ENCODE measurements at places on chromosomes 3 and 15.
A peak's percentile ranks its signal among the peaks of the same experiment; 100 is the strongest.

GRCh38 chr3:129658110-129658843 is 51.8 kb upstream of the PLXND1 start:
- no peak for DNase-seq

DNA sequence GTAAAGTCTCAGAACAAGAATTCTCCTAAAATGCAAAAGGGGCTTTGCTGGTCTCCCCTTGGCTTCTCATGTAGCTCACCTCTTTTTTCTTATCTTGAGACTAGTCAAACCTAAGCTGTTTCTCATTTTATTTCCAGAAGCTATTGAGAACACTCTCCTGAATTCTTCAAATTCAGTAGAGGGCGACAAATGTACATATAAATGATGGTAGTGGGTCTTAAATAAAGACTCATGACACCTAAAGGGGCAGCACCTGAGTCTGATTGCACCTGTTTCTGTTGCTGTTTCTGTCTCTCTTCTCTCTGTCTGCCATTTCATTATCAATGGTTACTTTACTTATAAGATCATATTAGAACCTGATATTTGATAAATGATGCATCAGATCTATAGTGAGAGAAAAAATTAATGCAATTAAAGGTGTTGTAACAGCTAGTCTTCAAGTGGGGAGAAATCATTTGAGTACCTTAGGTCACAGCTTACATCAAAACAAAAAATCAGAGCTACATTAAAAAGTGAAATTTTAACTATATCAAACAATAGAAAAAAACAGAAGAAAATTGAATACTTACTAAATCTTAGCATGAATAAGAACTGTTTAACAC is 7.0 kb downstream of the ADIPOQ start:
- DNase-seq = peak; percentile 52

DNA sequence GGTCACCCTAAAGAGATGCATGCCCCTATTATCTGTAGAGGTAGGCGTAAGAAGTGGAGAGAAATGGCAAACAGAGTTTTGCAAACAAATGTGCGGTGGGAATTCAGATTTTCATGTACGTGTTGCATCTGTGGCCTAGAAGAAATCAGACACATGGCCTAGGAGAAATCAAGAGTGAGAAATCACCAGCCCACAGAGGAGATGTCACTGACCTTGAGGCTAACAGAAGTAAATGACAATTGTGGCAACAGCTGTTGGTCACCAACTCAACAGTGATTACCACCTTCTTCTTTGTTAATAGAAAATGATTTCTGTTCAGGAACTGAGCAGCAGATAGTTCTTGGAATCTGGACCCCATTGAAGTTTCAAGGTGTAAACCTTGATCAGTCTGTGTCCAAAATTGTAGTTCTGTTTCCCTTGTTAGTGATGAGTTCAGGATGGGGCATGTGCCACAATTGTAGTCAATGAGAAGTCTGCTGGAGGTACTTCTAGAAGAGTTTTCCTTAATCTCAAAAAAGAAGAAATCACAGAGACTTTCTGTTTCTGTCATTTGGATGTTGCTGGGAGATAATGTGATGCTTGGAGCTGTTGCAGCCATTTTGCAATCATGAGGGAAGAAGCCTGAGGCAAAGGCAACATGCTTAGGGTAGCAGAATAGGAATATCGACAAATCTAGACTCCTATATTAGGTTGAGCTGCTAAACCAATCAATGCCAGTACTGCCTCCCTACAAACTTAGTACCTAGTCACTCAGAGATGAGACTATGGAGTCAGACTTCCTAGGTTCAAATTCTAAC is 34.3 kb upstream of the RFTN1 start:
- no peak for DNase-seq

GRCh38 chr15:55574096-55574495 is 14.0 kb downstream of the PYGO1 start:
- no peak for DNase-seq

DNA sequence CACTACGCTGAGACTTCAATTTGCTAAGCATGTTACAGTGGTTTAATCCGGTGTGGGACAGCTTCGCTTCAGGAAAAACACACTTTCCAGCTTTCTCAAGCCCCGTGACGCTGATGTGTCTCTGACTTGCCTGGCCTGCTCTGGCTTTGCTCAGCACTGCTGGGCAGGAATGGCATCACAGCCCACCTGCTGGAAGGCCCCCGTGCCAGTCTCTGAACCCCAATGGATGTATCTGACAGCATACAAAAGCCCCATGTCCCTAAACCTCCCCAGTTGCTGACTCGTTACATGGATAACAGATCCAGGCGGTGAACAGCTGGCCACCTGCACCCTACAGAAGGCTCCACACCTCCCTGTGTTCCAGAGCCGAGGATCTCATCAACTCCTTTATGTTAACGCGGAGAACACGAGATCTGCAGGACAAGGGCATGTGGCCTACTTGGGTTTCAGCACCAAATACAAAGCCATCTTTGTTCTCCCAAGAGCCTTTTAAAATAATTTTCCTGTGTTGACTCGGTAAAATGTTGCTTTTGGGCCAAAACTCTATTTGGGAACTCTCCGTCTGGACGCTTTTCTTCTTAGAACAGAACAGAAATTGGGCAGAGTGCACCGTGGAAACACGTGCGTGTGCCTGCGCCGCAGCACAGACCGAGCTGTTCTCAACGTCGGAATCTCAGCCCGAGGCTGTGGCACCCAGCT is 61.4 kb downstream of the ATP10A start:
- DNase-seq = no peak

DNA sequence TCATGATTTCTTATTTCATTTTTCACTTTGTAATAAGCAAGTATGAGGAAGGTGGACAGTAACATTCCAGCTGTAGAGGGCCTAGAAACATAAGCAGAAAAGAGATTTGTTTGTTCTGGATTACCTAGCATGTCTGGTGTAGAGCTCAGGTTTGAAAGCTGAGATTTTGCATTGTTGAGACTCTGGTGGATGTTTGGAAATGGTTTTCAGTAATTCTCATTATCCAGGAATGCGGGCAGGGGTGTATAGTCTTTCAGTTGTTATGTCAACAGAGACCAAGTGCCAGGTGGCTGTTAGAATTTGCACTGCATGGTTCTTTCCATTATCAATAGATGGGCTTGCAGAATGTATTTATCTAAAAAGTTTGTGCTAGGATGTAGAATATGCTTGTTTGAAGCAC is 10.9 kb downstream of the GPD1L start:
- DNase-seq = no peak

DNA sequence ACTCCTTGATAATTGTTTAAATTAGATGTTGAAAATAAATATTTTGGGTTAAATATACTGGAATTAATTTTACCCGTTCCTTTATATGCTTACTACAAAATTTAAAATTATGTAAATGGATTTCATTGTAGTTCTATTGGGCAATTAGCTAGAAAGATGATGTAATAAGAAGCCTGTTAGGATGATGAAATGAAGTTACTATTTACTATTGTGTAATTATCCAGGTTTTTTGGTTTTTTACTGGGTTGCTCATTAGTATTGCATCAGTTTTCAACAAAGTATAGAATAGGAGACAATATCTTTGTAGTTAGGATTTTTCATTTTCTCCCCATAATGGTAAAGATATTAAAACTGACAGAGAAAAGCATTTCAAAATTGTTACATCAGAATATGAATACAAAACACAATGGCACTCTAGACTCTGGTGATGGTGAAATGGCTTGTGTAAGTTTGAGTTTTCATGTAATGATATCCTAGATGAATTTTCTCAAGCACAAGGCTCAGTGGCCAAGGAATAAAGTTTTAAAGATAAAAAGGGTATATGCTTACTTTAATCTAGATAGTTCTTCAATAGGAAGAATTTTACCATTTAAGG is 222.0 kb downstream of the P3H2 start:
- DNase-seq = no peak

DNA sequence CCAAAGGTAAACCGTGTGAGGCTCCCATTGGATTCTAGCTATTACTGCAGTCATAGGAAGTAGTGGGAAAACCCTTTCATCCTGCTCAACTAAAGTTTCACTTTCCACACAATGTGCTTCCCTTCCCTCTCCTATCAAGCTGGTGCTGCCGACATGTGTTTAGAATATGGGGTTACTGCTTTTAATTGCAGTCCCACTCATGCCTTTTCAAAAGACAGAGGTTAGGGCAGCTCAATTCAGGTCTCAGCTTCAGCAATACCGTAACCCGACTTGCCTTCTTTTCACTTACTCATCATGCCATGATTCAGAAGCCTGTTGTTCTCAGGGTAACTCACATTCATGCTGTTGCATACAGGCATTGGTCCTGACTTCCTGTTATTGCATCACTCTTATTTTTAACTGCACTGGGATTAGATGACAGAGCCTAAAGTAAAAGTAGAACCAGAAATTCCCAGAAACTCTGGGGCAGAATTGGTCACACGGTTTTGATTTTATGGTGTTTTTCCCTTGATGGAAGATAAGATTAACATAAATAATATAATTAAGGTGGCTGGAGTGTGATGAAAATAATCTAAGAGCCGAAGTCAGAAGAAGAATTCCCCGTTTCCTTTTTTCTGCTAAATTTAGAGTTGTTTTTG is 45.7 kb downstream of the C2CD4B start:
- DNase-seq = no peak

DNA sequence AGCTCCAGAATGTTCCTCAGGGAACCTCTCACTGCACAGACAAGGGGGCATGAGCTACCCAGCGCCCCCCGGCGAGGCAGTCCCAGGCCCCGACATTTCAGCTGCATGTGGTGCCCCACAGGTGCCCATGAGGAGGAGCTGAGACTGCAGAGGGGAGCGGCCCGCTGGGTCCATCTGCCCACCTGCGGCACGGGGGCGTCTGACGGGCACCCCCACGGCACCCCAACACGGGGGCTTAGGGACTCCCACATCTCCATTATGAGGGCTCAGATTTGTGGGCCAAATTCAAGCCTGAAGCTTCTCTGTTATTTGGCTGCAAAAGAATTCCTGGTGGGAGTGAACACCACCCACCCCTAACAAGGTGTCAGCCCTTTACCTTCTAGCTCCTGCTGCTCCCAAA is 258.4 kb downstream of the UACA start:
- DNase-seq = no peak

- no peak for DNase-seq
These were observed 12.1 kb downstream of the LACTB start for GRCh38 chr15:63133786-63134185.

GRCh38 chr3:16132928-16133327 is 41.6 kb upstream of the GALNT15 start:
- no peak for DNase-seq

GRCh38 chr3:172989373-172989772 is 151.7 kb downstream of the SPATA16 start:
- DNase-seq = no peak

- DNase-seq = no peak
These were observed 109.4 kb upstream of the FGF7 start for GRCh38 chr15:49313650-49314049.

DNA sequence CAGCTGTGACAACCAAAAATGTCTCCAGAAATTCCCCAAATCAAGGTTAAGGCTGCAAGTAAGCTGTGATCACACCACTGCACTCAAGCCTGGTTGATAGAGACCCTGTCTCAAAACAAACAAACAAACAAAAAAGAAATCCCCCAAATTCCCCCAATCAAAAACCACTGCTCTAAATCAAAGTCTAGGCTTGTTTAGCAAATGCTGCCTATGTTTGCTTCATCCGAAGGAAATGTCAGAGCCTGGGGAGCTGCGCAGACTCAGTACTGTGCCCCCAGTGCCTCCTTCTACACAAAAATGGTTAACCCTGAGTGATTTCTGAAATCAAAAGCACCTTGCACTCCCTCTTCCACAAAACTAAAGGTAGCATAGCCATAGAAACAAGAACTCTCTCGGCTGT is 13.4 kb downstream of the IL17RD start:
- DNase-seq = no peak

- peak; percentile 82 for DNase-seq
These were observed 753 bp downstream of the ITGB5 start for GRCh38 chr3:124886168-124887056.

- no peak for DNase-seq
These were observed 246.7 kb downstream of the MCTP2 start for GRCh38 chr15:94477913-94478553.

- no peak for DNase-seq
These were observed 19.4 kb upstream of the PPP4R2 start for GRCh38 chr3:72977060-72977808.

GRCh38 chr15:87121336-87121735 is 1041.7 kb downstream of the AGBL1 start:
- no peak for DNase-seq

DNA sequence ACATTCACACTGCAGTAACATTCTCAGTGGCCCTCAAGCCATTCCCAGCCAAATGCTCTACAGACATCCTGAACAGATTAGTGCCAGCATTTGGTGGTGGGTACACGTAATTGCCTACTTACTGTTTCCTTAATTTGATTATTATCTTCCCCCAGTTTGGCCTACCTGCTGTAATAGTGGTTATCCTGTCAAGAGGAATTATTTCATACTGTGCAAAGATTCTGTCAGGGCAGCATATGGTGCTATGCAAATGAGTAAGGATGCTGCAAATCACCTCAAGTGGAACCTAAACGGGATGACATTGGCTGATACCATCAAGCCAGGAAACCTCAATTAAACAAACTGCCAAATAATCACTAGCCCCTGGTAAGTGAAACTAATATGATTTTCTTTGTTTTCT is 88.7 kb downstream of the SEMA6D start:
- no peak for DNase-seq

DNA sequence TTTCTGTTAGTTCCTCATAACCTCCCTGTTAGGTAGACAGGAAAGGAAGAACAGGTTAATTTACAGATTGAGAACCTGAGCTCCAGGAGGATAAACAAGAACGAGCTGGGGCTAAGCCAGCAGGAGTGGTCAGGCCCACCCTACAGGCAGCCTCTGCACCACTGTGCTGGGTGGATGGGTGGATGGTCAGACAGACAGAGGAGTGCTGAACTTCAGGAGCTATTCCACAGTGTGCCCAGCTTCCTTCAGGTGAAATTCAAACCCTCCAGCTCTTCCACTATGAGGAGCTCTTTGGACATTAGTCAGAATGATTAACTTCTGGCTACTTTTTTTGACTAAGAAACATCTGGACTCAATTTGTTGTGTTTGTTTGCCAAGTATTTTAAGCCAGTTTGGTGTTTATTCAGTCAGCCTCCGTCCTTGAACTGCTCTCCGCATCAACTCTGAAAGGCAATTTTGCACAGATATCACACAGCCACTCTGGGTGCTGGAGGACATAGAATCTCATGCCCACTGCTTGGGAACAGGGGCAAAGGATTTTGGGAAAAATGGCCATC is 361.9 kb downstream of the CLSTN2 start:
- no peak for DNase-seq

DNA sequence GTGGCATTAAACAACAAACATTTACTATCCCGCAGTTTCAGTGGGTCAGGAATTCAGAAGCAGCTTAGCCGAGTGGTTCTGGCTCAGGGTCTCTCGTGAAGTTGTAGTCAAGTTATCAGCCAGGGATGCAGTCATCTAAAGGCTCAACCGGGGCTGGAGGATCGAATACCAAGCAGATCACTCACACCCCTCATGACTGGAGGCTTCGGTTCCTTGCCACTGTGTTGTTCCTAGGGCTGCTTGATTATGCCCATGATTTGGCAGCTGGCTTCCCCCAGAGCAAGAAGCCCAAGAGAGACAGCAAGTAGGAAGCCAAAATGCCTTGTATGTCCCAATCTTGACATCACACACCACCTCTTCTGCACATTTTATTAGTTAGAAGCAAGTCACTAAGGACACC is 33.9 kb upstream of the CDCP1 start:
- no peak for DNase-seq
